Uterine smooth muscle cell (primary cell): ENCODE measurements at places on chromosomes 1 and 21. TPM values are rescaled to one million over a fixed set of nuclear protein-coding genes. Genes with fewer than 3 reads are reported as not detected.

The NOTCH2NLA gene
- total RNA-seq, result 113 and 140 TPM in 2 replicates

The CD1D gene
- 0.11 and 0.25 TPM in 2 replicates for total RNA-seq

The ZFP69B gene
- total RNA-seq, result 2.2 and 5.3 TPM in 2 replicates

The FCGR3A gene
- total RNA-seq, result not detected in 2 replicates

The CR1L gene
- not detected in 2 replicates for total RNA-seq

The PRELP gene
- total RNA-seq, result 0.33 and 1.9 TPM in 2 replicates

The ABCA4 gene
- 0.12 and 0.22 TPM in 2 replicates for total RNA-seq

The ETNK2 gene
- 7.9 and 10.0 TPM in 2 replicates for total RNA-seq

The PPM1J gene
- 1.1 and 1.8 TPM in 2 replicates for total RNA-seq

The FAM72C gene
- total RNA-seq, result 0.25 and 2.0 TPM in 2 replicates

The FNDC10 gene
- total RNA-seq, result 0.77 and 1.00 TPM in 2 replicates

The LRRC71 gene
- not detected in 2 replicates for total RNA-seq

The CYP4Z1 gene
- not detected in 2 replicates for total RNA-seq
